ENCODE measurements at places on chromosomes 7 and 10.
A peak's percentile ranks its signal among the peaks of the same experiment; 100 is the strongest.

DNA sequence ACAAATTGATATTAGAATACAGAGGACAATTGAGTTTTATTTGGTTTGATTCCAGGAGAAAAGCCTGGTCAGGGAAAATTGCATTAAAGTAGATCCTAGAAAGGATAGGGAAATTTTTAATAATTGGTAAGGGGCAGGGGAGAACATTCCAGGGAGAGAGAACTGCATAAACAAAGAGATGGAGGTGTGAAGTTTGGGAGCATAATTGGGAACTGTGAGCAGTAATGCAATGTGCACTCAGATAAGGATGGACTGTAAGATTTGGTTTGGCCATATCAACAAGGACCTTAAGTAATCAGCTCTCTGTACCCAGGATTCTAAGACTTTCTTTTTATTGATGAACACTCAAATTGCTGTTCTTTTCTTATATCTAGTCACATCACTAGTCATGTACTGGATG, 41.4 kb downstream of the ZMYND11 start:
- no peak for DNase-seq

DNA sequence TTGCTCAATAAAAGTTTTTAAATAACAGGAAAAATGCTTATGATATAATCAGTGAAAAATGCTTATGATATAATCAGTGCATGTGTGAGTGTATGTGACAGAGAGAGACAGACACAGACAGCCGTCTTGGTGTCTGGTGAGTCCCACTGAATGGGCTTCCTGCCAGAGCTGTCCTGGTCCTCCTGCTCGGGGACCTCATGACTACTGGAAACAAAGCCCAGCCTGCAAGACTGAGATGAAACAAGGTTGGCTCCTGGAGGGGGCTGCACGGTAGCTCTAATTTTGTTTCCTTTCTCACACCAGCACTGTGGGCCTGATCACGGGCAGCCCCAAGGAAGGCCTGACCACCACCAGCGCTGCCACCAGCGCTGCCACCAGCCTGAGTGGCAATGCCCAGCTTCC, 57.3 kb downstream of the NRP1 start:
- peak; percentile 48 for DNase-seq

DNA sequence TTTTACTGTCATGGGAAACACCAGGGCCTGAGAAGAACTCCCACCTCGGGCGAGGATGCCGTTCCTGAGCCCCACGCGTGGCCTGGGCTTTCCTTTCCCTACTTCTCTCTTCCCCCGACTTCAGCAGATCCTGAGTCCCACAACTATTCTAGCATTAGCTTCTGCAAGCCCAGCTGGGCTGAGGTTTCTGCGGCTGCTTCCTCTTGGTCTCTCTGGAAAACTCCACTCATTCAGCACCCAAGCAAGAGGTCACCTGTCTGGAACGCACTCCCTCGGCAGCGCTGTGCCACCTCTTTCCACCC, 761 bp upstream of the DOCK1 start:
- DNase-seq: no peak

GRCh38 chr10:3850999-3851937, 66.3 kb upstream of the KLF6 start:
- no peak for DNase-seq

DNA sequence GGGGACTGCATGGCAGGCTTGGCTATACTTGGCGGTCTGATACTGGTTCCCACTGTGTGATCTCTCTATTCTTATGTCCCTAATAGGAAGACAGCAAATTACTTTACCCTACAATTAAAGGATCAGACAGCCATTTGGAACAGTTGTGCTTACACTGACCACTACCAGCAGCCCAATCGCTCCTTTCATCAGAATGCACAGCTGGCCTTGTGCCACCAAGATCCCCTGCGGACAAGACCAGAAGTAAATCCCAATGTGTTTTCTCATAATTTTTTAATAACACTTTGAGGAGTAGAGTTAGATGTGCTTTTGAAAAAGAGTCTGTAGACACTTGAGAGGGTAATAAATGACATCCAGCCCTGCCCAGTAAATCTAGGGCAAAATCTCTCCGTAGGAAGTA, 297.2 kb upstream of the ZNF32 start:
- DNase-seq: peak; percentile 4

- DNase-seq: no peak
Measured at GRCh38 chr10:111370101-111370500, 293.3 kb downstream of the ADRA2A start.

- peak; percentile 24 for DNase-seq
Measured at GRCh38 chr7:2540641-2541051, 14.7 kb downstream of the BRAT1 start.

- no peak for DNase-seq
Measured at GRCh38 chr10:78821052-78821451, 247.7 kb upstream of the ZMIZ1 start.

DNA sequence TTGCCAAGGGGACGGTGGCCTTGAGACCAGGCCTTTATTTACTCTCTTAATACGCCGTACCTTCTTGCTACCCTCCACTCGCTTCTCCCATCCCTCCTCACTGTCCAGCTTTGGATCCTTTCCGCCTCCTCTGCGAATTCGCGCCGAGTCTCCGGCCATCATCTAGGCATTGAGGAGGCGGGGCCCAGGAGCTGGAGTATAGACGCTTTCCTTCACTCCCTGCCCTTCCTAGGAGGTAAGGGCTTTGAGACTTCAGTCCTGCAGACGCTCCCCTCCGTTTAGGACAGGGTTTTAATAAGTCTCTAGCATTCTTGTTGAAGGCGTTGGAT, 538 bp downstream of the TFAM start:
- DNase-seq: no peak

GRCh38 chr10:122138831-122139625, 132.1 kb upstream of the BTBD16 start:
- no peak for DNase-seq

DNA sequence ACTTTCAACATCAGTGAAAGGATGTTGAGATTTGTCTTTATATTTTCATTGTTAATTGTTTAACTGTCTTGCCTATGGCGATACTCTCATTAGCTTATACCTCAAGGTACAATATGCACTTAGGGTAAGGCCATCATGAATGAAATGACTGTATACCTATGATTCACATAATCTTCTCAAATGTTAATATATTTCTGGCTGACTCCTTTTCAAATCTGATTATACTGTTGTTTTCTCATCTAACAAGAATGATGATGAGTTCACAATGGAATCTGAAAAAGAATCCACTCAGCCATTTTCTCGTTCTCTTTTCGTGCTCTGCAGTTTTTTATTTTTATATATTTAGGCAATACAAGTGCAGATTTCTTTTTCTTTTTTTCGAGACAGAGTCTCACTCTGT, 159.1 kb downstream of the ARHGAP12 start:
- no peak for DNase-seq

- DNase-seq: no peak
Measured at GRCh38 chr7:142614116-142614515, 135.2 kb upstream of the PRSS1 start.

- no peak for DNase-seq
Measured at GRCh38 chr10:63068246-63068645, 64.9 kb upstream of the NRBF2 start.

- DNase-seq: no peak
Measured at GRCh38 chr7:127812540-127812939, 160.5 kb downstream of the SND1 start.

DNA sequence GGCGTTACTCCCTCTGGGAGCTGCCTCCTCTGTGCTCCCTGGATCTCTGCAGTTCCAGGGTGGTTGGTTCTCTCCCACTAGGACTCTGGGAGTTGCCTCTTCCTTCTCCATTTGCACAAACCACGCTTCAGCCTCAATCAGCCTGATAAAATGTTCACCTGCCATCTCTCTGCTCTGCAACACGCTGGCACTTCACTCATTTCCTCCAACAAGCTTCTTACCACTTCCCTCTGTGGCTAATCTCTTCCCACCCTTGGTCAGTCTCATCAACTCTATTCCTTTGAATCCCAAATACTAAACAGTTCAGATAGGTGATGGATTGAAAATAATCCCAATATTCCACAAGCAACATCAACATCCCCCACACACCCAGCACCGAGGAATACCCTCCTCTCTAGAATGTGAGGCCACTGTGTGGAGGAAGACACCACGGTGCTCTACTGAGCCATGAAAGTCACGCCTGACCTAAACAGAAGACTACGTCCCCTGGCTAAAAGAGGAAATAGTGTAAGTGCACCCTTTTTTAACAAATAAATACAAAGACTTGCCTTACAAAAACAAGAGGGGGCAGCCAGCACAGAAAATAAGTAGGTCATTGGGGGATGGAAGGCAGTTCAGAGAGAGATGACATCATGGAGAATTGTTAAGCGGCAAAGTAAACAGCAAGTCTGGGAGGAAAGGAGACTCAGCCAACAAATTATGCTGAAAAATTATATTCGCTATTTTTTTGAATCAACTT, 1.9 kb upstream of the FAM170B start:
- DNase-seq: no peak

- no peak for DNase-seq
Measured at GRCh38 chr7:3162289-3162688, 118.6 kb upstream of the CARD11 start.

- no peak for DNase-seq
Measured at GRCh38 chr7:123961771-123962170, 36.7 kb downstream of the SPAM1 start.

GRCh38 chr7:127844707-127845331, 186.4 kb downstream of the LRRC4 start:
- DNase-seq: no peak

DNA sequence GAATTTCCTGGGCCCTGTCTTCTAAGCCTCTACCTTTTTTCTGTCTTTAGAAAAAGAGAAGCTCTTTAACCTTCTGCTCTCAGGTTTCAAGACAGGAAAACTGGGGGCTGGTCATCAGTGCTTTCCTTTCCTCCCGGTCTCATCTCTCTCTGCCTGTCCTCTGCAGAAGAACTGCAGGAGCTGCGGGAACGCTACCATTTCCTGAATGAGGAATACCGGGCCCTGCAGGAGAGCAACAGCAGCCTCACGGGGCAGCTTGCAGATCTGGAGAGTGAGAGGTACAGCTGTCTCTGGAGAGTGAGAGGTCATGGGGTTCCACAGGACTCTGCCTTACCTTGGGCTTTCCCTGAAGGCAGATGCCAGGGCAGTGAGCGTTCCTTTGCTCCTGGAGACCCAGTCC, 12.7 kb downstream of the CCDC136 start:
- DNase-seq: no peak

- peak; percentile 80 for DNase-seq
Measured at GRCh38 chr7:92835261-92835850, 1.0 kb downstream of the CDK6 start.

- DNase-seq: no peak
Measured at GRCh38 chr7:96887426-96887825, 117.9 kb upstream of the DLX6 start.

- DNase-seq: no peak
Measured at GRCh38 chr10:57018452-57018851, 657.4 kb upstream of the ZWINT start.

GRCh38 chr10:78700413-78700812, 368.4 kb upstream of the ZMIZ1 start:
- DNase-seq: no peak

DNA sequence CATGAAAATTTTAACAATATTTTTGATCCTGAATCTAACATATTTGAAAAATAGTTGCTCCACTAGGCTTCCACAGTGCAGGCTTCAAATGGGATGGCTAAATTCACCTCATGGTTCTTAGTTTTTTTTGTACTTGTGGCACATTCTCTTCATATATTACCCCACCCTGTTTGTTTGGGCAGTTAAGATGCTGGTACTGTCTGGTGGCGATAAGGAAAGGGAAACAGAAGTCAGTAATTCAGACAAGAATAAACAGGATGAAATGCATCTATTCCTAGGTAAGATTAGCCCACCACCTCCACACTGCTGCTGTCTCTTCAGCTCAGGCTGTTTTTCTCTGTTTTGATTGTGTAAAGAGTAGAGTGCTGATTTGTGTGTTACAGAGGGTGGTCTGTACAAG, 44.2 kb downstream of the GLRX3 start:
- DNase-seq: no peak

DNA sequence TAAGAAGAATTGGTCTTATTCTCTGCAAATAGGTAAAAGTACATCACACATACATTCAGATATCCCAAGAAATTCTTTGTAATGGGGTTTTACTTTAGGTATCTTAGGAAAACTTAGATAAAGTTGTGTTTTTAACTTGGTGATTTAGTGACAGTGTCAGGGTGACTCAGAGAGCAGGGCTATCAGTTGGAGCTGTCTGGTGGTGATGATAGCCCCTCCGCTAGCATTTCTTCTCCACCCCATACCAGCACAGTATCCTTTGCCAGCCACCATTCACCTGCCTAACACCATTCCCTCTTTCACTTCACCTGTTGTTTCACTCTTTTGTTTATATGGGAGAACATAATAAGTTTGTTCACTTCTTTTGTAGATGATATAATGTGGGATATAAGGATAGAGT, 30.4 kb downstream of the VPS50 start:
- DNase-seq: no peak

GRCh38 chr7:108094933-108095710, 35.0 kb downstream of the LAMB4 start:
- DNase-seq: peak; percentile 36

DNA sequence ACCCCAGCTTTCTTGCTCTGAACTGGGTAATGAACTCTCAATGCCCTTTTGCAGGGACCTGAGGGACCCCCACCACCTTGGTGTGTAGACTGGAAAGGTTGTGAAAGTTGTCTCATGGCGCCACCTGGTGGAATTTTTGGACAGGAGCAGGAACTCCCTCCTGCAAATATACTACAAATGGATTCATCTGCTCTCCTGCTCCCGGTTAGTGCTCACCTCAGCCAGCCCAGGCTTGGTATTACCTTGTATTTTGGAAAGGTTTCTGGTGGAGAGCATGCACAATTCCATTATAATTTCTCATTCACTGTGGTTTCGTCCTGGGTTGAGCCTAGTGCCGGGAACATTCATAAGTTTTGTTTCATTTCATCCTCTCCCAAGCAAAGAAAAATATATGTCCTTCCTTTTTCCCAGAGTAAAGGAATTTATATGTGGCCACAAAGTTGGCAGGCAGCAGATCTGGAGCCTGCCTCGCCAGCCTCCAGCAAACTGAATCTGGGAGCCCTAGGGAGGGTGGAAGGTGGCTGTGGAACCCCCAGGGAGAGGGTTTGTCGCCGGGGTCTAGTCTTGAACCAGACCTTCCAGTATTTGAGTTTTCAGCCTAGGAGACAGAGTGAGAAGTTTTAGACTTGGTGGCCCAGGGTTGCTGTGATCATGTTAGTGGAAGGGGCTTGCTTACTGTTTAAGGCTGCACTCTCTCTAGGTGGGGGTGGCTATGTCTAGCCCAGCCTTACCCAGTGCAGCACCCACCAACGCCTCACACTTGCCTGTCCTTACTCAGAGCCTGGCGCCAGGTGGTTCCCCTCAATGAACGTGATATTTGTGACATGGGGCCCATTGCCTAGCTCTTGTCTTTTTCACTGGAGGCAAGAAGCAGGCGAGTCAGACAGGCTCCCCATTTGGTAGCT, 9.5 kb downstream of the FAM241B start:
- peak; percentile 61 for DNase-seq

DNA sequence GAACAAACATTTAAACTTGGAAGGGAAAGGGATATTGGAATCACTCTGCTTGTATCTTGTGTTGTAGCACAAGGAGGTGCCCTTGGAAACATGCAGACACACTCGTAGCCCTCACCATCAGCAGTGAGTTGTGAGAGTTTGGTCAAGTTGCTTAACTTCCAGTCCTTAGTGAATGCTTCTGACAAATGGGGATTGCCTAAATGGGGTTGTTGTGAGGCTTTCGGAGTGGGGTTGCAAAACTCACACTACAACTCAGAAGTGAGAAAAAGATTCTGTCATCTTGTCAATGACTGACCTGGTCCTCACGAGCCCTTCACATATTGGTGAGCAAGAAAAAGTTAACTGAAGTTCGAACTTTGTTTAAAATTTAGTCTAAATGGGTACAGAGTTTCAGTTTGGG, 29.0 kb upstream of the GSDME start:
- no peak for DNase-seq

All from left hindlimb (tissue), 1 donor.